NCI-H1436 treated with DMSO at 0.1 percent for 48 hours (cell line): ENCODE measurements at places on chromosomes 16 and 17.

GRCh38 chr17:83192161-83192788 is 112.9 kb downstream of the METRNL start:
- DNase-seq: no peak

- no peak for DNase-seq
Measured at GRCh38 chr16:27385398-27385797, 16.6 kb upstream of the IL21R start.

- DNase-seq: no peak
Measured at GRCh38 chr17:21095735-21096134, 31.0 kb upstream of the DHRS7B start.

DNA sequence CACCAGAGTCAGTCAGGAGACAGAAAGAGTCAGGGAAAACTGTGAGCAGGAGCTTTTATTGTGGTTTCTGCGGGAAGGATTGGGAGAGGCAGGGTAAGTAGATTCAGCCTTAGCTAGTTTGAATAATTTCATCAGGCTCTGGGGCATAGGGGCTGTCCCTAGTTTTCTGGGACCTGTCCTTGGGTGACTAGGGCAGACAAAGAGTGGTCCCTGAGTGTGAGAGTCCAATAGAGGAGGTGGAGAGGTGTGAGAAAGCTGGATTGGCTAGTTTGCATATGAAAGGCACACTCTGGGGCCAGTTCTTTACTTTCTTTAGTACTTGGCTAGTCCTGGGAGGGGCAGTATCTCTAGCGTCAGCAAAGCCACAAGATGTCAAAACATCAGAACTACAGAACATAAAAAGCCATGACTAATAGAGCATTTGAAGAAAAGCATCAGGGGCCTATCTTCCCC is 255.6 kb downstream of the HS3ST3A1 start:
- no peak for DNase-seq

- no peak for DNase-seq
Measured at GRCh38 chr16:5722116-5722619, 624.6 kb upstream of the EEF2KMT start.

DNA sequence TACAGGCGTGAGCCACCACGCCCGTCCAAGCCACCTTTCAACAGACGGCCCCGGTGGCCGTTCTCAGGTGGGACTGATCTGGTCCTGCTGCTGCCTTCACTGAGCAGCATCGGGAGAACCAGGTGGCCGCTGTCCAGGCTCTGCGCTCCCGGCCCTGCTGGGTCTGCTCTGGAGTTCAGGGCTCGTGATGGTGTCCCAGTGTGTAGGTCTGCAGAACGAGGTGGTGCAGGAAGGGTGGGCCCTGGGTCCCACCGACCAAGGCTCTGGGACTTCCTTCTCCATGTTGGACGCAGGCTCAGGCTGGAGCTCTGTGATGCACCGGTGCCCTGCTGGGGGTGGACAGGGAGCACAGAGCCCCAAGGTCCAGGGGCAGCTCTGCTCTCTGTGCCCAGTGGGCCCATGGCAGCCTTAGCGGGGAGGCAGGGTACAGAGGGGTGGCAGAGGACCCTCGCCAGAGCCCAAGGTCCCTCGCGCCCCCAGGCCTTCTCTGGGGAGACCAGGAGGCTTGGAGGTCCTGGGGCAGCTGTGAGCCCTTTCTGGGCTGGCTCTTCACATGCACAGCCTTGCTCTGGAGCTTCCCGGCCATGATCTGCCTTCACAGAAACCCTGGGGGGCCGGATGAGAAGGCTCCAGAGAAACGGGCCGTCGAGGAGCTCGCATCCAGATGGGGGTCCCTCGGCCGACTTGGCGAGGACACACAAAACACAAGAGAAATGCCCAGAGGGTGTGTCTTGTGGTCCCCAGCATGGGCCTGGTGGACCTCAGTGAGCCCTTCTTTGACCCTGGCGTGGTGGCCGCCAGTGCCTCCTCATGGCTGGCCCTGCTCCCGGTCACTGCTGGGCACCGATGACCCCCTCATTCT is 26.9 kb upstream of the BAHCC1 start:
- no peak for DNase-seq

DNA sequence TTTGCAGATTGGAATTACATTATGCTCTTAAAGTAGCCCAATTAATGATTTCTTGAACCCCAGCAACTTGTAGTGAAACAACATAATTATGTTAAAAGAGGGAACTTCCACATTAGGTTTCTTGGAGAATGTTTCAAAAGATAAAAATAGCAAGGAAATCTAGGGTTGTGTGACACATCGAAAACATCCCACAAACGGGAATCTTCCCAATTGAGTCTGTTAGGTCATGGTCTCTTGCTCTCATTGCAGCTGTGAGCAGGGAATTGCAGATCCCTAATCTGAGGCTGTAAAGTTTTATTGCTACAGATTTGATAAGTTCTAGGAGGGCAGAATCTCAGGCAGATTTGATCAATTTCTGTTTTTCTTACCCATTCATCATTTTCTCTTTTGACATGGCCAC is 6.7 kb upstream of the LPO start:
- DNase-seq: no peak

DNA sequence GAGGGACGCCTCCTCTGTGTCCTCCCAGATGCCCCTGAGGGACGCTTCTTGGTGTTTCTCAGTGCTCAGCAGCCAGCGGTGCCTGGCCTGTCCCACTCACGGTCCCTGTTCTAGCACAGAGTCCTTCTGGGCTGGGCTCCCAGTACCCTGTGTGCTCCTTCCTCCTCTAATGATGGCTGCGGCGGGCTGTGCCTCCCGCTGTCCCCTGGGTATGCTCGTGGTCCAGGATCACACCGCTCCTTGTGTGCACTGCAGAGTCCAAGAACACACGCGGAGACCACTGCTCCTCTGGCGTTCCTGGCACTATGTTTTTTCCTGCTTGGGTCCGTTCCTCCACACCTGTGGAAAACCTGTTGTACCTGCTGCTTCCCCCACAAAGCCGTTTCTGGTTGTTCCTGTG is 15.1 kb upstream of the IRF8 start:
- DNase-seq: no peak

GRCh38 chr16:68070806-68071517 is 14.2 kb upstream of the NFATC3 start:
- DNase-seq: no peak

- DNase-seq: no peak
Measured at GRCh38 chr17:68314916-68315535, 23.7 kb downstream of the ARSG start.
